Smooth muscle cell of bladder (primary cell): ENCODE measurements at places on chromosomes 11 and 22. TPM values are rescaled to one million over a fixed set of nuclear protein-coding genes. Genes with fewer than 3 reads are reported as not detected.

The OR2D2 gene
- total RNA-seq: 0.14 and 0.18 TPM in 2 replicates

The MMP11 gene
- 9.2 and 19.8 TPM in 2 replicates for total RNA-seq

The ART1 gene
- total RNA-seq: not detected in 2 replicates

The P4HA3 gene
- total RNA-seq: 20.8 and 35.9 TPM in 2 replicates

The B4GALNT4 gene
- 1.9 and 3.6 TPM in 2 replicates for total RNA-seq

The ZNF143 gene
- total RNA-seq: 26.0 and 32.2 TPM in 2 replicates

The ACR gene
- total RNA-seq: not detected in 2 replicates

The SLC22A6 gene
- not detected in 2 replicates for total RNA-seq

The SSTR3 gene
- total RNA-seq: under 0.01 and 0.09 TPM in 2 replicates
